T-helper 1 cell (primary cell): ENCODE measurements at places on chromosomes 11 and 22.

- DNase-seq: no peak
These were observed 7.8 kb upstream of the BCL9L start for GRCh38 chr11:118933486-118933885.

DNA sequence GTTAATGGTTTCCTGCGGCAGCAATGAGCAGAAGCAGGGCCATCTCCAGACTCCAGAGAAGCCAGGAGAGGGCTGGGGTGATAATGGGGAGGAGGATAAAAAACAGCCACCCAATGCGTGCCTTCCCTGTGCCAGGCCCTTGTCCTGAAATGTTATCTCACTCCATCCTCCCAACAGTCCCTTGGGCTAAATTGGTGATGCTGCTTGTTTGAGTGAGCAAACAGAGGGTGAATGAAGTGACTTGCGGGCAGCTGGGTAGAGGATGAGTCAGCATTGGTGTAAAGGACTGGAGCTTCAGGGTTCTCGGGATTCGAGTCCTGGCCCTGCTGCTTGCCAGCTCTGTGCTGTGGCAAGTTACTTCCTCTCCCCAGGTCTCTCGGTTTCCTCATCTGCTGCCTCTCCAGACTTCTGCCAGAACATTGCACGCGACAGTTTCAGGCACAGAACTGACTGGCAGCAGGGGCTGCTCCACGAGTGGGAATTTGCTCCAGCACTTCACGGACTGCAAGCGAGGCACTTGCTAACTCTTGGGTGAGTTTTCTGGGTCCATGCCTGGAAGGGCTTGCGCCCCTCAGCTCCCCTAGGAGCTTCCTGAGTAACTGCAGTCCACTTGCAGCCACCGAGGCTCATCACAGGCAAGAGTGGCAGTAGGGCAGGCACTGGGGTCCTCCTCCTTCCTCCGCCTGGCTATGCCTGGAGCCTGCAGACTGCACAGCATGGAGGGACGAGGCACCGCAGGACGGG lies at the start of gene P2RY6:
TSS of gene P2RY6 (plus strand) at position 403 of the 744 bp plus-strand sequence. CDS start 24,181 bp downstream, outside the sequence.
- DNase-seq: no peak

GRCh38 chr11:83047515-83048225 lies 24.0 kb downstream of the RAB30 start:
- no peak for DNase-seq

DNA sequence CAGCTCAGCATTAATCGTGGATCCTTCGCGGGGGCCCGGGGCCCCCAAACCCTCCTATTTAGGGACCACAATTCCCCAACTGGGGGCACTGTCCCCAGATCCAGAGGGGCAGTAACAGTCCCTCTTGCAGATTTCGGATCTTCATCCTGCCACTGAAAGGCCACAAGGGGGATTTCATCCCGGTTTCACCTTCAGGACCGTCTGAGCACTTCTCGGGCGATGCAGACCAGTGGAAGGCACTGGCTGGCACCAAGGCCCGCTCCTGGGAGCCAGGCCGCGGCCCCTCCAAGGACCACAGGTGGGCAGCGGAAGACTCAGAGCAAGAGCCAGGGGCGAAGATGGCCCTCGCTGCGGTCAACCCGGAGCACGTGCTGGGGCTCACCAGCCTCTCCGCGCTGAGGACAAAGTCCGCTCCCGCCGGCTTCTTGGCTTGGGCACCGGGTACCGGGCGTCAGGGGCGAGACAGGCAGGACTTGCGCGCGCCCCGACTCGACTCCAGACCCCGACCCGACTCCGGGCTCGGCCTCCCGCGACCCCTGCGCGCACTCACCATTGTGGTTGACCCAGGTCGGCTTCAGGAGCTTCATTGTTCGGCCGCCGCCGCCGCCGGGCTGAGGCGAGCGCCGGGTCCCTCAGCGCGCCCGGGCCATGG lies 517 bp downstream of the HIRA start:
- no peak for DNase-seq
